ENCODE measurements at places on chromosomes 11 and 22. TPM values are rescaled to one million over a fixed set of nuclear protein-coding genes. Genes with fewer than 3 reads are reported as not detected.

The EFEMP2 gene
- 23.7 TPM for total RNA-seq

The NDUFS8 gene
- total RNA-seq, result 289 TPM

The OR8G1 gene
- total RNA-seq, result not detected

The SYCE3 gene
- not detected for total RNA-seq

The MYBPC3 gene
- not detected for total RNA-seq

The MS4A3 gene
- total RNA-seq, result 0.13 TPM

The CDC42BPG gene
- 4.1 TPM for total RNA-seq

The MIOX gene
- total RNA-seq, result 0.23 TPM

The CFAP300 gene
- 6.4 TPM for total RNA-seq

The MTFP1 gene
- 21.5 TPM for total RNA-seq

DNA sequence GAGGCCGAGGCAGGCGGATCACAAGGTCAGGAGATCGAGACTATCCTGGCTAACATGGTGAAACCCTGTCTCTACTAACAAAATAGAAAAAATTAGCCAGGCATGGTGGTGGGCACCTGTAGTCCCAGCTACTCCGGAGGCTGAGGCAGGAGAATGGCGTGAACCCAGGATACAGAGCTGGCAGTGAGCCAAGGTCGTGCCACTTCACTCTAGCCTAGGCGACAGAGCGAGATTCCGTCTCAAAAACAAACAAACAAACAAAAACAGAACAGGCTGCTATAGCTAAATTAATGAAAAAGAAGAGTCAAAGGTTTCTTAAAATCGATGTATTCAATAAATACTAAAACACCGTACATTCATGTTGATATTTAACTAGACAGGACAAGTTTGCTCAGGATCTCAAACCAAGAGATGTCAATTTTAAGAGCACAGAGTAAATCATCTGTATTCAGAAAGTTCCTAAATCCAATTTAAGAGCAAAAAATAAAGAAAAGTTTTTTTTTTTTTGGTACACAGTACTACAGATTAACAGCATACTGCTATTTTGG is 59.9 kb downstream of the NUP98 start:
- DNase-seq, result no peak

DNA sequence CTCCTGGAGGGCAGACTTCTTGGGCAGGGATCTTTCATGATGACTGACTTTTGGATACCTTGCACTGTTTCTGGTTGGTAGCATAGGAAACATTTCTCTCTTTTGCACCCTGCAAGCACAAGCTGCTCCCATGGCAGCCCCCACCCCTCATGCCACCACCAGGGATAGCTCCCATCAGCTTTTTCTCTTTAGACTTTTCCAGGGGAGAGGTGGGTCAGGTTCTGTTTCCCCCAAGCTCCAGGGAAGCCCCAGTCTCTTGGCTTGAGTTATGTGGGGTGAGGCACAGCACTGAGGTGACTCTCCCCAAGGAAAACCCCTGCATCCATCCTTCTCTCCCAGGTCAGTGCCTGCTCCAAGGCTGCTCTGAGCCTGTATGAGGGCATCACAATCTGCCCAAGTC is 22.5 kb downstream of the LRRC32 start:
- DNase-seq, result no peak

DNA sequence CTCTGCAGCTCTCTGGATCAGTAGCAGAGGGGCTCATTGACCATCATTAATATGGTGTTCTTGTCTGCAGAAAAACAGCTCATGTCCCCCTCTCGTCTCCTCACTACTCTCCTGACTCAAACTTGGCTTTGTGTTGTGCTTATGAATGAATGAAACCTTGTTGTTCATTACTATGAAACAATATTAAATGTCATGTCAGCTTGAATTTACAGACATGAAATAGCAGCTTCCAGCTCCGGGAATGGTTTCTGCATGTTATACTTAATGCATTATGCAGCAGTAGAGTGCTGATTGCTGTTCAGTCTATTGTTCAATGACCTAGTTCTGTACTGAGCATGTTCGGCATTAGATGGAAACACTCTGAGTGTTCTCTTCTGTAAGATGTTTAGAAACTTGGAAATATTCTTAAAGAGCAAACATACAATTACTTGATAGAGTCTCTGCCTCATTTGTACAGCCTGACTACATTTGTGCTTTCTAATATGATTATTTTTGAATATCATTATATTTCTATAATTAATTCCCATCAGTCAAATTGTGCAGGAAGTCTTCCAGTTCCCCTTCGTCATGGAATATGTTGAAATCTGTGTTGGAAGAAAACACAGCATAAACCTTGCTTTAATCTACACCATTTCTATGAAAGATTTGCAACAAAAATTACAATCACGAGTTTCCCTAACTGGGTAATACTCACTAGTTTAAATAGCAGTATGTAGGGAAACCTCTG is 340.4 kb downstream of the SOX6 start:
- no peak for DNase-seq

DNA sequence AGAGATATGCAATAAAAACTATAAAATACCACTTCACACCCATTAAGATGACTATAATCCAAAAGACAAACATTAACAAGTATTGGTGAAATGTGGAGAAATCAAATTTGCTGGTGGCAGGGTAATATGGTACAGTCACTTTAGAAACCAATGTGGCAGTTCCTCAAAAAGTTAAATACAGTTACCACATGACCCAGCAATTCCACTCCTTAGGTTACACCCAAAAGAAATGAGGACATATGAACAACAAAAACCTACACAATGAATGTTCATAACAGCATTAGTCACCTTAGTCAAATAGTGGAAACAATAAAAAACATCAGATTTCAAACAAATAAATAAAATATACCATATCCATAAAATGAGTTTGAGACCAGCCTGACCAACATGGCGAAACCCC is 52.6 kb downstream of the RDX start:
- no peak for DNase-seq

DNA sequence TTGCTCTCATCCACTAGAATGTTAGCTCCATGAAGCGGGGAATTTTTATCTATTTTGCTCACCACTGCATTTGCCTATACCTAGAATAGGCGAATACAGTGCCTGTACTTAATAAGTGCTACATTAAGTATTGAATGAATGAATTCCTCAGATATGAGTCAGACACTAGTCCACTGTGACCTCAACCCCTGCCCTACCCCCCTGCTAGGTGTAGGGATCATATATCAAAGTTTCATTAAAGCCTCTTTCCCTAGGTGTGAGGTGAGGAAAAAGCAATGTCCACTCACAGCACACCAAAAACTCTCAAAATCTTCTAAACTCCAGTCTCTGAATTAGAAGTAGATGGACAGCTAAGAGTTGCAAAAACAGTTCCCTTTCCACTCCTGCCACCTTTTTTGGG is 9.8 kb upstream of the PSMA1 start:
- no peak for DNase-seq

DNA sequence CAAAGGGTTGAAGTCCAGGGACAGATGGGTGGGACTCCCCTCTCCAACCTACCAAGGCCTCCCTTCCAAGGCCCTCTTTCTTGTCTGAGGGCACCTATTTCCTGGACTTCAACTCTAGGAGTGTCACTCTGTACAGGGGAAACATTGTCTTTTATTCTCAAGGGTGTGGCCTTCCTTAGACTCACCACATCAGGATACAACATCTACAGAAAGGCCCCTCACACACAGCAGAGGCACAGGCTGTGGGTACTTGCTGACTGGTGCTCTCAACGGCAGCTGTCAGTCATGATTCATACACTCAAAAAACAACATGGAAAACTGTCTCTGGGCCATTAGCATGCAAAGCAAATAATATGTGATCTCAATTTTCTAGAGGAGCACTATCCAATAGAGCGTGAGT is 78.0 kb downstream of the RCN1 start:
- DNase-seq, result no peak

- DNase-seq, result no peak
These were observed 40.2 kb downstream of the ZNF195 start for GRCh38 chr11:3338569-3339339.

DNA sequence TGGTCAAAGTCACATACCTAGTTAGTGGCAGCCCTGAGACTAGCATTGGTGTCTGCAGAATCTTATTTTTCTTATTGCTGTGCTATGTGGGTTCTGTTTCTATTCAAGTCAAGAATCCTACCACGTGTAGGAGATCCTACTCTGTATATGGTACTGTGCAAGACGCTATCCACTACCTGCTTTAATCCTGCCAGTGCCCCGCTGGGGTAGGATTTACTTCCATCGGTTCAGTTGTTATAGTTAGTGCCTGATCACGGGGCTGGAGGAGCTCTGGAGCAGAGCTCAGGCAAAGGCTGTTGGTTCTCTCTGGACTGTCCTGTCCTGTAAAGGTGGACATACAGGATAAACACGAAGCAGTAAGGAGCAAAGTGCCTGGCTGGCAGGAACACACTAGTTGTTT is 167.9 kb downstream of the NTM start:
- DNase-seq, result no peak

DNA sequence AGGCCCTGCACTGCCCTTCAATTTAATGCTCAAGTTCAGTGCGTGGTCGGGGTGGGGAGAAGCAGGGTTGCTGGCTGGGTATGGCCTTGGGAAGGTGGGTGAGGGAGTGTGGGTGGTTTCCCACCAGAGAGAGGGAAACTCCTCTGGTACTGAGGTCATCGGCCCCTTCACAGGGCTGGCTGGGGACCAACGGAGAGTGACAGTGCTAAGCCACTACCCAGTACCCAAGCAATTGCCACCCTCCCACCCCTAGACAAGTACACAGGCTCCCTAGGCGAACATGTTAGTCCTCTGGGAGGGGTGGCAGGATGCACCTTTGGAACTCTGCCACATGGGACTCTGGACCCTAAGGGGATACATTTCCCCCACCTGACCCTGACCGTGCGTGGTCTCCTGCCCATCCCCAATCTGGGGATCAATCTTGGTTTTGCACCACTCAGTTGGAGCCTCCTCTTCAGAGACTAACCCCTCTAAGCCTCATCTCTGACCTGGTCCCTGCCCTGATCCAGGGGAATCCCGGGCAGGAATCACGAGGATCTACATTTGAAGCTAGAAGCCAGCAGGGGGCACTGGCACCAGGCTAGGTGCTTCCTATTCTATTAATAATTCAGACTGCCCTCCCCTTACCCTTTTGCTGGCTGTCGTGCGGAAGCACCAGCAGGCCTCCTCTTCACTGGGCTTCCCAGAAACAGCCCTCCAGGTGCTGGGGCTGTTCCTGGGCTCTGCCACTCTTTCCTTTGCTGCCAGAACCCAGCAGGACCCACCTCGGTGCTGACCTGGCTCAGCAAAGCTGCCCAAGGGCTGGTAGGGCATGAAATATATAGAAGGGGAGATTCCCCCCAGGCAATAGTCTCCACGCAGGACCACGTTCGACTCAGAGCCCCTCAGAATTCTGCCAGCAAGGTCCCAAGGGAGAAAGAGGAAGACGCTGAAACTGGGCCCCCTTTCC is 377.7 kb downstream of the TENM4 start:
- no peak for DNase-seq

DNA sequence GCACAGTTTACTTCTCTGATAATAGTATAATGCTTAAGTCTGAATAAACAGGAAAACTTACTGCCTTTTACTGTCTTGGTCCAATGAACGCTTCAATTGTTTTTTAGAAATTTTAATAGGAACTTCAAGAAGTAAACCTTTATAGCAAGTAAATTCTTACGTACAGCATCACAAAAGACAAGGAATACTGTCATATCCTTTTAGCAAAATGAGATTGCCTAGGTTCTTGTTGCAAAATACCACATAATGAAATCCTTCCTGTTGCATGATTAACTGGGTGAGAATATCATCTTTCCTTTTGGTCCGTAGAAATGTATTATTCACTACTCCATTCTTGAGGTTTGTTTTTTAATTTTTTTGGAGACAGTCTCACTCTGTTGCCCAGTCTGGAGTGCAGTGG is 22.3 kb upstream of the HIKESHI start:
- DNase-seq, result no peak

- no peak for DNase-seq
These were observed 38.4 kb downstream of the RPL27A start for GRCh38 chr11:8720868-8721608.

DNA sequence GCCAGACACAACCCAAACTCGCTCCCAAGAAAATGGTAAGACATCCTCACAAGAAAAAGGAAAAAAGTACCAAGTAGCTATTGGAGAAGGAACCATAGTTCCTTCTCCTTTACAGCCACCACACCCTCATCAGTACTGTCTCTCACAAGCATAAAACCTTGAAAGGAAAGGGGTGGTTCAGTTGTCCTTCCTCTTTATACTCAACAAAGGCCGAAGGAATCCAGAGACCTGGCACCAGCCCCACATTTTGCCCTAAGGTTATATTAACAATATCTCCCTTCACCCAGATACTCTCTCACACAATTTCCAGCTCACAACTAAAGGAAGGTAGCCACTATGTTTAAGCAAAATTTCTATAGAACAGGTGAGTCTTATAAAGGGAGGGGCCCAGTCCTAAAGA is 8.5 kb downstream of the FHIP1B start:
- no peak for DNase-seq

- no peak for DNase-seq
These were observed 18.8 kb downstream of the CSNK1E start for GRCh38 chr22:38298312-38299005.

- no peak for DNase-seq
These were observed 34.9 kb upstream of the PHOX2A start for GRCh38 chr11:72278905-72279304.

- peak; percentile 36 for DNase-seq
These were observed 2.0 kb upstream of the KRTAP5-10 start for GRCh38 chr11:71563406-71563805.

- no peak for DNase-seq
These were observed 40.0 kb upstream of the TCF20 start for GRCh38 chr22:42310291-42311015.

DNA sequence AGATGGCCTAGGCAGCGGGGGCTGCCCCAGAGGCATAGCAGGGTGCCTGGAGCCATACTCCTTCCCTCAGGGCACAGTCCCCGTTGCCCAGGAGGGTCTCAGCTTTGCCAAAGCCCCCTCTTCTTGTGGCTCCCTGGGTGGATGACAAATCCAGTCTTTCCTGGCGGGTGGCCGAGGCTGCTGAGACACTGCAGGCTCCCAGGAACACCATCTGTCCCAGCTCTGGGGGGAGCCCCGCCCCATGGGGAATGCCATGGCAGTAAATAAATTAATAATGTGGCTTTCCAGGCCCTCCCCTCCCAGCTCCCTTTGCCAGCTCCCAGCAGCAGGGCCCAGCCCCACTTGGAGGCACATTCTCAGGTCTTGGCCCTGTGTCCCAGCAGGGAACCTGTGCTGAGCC is 45.0 kb downstream of the PDE2A start:
- DNase-seq, result no peak

GRCh38 chr11:126948563-126948962 is 52.0 kb downstream of the KIRREL3 start:
- no peak for DNase-seq

- no peak for DNase-seq
These were observed 35.8 kb upstream of the ALX4 start for GRCh38 chr11:44345781-44346180.

DNA sequence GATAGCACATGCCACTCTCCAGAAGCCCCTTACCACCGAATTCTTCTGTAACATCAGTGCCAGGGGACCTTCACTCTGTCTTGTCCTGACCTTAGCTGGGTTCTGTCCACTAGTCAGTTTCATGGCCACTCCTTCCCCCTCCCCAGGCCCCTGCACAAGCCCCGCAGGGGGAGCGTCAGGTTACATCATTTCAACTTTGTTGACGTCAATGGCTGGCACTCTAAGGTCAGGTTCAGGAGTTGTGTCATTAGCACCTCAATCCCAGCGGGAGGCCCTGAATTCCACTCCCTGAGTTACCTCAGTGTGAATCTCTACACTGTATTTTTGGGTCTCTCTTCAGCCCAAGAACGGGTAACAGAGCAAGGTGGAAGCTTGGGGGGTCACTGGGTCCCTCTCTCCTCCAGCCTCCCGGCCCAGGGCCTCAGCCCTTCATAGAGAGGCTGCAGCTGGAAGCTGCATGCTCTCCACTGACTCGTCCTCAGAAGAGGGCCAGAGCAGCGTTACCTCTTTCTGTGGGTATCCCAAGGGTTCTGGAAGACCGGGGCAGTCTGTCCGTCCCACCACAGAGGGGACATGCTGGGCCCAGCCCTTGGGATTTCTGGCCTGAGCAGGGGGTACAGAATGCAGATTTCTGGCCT is 10.3 kb downstream of the USH1C start:
- no peak for DNase-seq
